ENCODE measurements at places on chromosomes 12 and 14.

GRCh38 chr12:120713861-120714482 is 3.7 kb downstream of the UNC119B start:
- peak; percentile 57 for DNase-seq

DNA sequence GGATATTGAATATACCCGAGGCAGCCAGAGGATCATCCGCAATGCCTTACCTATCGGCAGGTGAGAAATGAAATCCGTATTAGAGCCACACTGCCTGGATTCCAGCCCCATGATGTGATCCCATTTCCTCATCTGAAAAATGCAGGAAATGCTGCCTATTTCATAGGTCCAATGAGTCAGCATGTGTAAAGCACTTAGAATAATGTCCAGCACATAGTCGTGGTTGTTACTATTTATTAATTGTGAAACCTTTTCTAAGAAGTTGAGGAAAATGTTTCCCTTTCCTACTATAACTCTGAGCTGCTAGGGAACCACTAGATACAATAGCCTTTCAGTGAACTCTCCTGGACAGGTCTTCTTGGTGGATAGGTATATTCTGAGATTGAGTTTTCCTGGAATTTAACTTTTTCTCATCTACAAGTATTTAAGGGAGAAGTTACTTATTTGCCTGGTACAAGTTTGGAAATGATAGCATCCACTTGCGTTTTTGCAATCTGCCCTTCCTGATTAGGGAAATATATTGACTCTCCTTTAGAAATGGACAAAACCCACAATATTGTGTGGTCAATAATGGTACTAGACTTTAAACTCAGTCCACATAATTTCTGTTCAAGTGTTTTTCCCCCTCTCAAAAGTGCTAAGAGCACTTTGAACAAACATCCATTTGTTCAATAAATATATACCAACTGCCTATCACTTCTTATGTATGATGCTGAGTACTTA is 12.2 kb downstream of the POLR3B start:
- DNase-seq: no peak

- DNase-seq: no peak
Measured at GRCh38 chr14:91282954-91283645, 38.6 kb upstream of the GPR68 start.

GRCh38 chr14:90730206-90730766 is 85.9 kb downstream of the TTC7B start:
- DNase-seq: no peak

- DNase-seq: no peak
Measured at GRCh38 chr14:62939970-62940369, 105.3 kb downstream of the KCNH5 start.

DNA sequence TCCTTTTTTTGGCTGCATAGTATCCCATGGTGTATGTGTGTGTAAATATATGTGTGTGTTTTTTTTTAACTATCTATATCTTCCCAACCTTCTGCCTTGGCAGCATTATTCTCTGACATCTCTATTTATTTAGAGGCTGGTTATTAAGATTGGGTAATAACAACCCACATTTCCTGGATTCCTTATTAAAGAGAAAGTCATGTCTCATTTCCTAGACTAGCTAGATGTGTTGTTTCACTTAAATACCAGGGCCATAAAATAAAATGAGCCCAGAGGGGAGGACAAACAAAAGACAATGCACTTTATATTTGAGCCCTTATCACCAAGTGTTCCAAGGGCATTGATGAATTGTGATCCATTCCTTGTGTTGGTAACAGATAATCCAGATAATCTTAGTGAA is 169.1 kb downstream of the SLC5A8 start:
- DNase-seq: no peak

All from activated CD4-positive, alpha-beta T cell treated with anti-CD3 and anti-CD28 coated beads, Interleukin-2, amount 50 U/mL, for 48 hours (primary cell).